Frontal cortex (tissue), 4 donors: ENCODE measurements at places on chromosomes 6 and 20. TPM values are rescaled to one million over a fixed set of nuclear protein-coding genes. Genes with fewer than 3 reads are reported as not detected.

DNA sequence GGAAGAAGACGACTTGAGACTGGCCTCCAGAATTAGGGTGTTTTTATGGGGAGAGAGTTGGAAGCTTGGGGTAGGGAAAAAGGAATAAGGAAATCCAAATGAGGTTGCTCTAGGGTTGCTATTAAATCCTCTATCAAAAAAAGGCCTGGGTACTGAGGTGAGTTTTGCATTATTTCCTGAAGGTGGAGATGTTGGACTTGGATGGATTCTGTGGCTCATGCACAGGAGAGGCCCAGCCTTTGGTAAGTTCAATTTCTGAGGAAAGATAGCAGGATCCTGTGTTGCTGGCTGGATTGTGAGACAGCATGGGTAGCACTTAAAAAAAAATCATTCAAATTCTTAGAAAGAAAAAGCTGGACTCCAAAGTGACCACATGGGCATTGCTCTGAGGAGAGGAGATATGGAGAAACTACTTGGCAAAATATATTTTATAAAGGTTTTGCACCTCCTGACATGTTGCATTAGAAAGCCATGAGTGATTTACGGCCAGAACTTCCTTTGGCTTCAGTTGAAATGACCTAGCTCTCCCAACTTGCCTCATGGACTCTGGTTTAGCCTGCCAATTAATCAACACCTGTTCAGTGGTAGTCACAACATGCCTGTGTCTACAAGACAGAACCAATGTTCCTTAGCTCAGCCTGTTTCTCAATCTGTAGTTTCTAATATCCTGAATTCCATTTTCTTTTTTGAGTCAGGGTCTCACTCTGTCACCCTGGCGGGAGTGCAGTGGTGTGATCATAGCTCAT lies 152.1 kb upstream of the RALGAPA2 start:
- peak; percentile 45 for DNase-seq

GRCh38 chr6:111872401-111873177 lies 663 bp downstream of the FYN start:
- peak; percentile 44 for DNase-seq

TMEM200A gene
- total RNA-seq, result 20.4 TPM

IFT52 gene
- total RNA-seq, result 86.0 TPM

- no peak for DNase-seq
Observed at GRCh38 chr6:15431762-15432483, 186.1 kb downstream of the JARID2 start.

DNA sequence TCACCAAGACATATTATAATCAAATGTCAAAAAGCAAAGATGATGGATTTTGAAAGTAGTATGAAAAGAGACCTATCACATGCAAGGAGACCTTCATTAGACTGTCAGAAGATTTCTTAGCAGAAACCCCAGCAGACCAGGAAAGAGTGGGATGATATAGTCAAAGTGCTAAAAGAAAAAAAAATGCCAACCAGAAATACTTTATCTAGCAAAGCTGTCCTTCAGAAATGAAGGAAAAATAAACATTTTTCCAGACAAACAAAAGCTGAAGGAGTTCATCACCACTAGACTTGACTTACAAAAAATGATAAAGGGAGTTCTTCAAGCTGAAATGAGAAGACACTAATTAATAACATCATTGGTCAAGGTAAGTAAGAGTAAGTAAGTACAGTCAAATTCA lies 251.2 kb upstream of the SASH1 start:
- DNase-seq, result no peak

PRL gene
- total RNA-seq, result not detected

THBD gene
- 1.2 TPM for total RNA-seq

OOEP gene
- not detected for total RNA-seq

- peak; percentile 68 for DNase-seq
Observed at GRCh38 chr20:58892141-58892931, 39.8 kb downstream of the GNAS start.

DNA sequence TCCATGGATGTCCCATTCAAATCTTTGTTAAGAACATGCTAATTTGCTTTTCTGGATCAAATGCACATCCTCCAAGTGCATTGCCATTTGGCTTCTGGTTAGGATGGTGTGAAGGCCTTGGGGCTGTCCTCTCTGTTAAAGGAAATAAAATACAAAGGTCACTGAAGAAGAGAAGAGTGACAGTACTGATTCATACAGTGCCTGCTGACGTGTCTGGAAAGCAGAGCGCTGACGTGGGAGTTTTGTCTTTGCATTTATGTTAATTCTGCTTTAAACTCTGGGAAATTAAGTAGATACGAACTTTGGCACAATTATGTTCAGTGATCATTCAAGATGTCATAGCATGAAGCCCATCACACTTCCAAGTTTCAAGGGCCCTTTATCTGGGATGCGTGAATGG lies 33.2 kb downstream of the SYNDIG1 start:
- DNase-seq, result no peak

- DNase-seq, result no peak
Observed at GRCh38 chr20:38723017-38723847, 1.1 kb upstream of the SLC32A1 start.
